CD4-positive, alpha-beta T cell treated with Interleukin-15 for 4 hours (primary cell): ENCODE measurements at places on chromosomes 13 and 19.

- DNase-seq = no peak
These were observed 53.0 kb downstream of the LRCH1 start for GRCh38 chr13:46605825-46606554.

GRCh38 chr19:16841391-16841926, 12.3 kb downstream of the SIN3B start:
- no peak for DNase-seq

DNA sequence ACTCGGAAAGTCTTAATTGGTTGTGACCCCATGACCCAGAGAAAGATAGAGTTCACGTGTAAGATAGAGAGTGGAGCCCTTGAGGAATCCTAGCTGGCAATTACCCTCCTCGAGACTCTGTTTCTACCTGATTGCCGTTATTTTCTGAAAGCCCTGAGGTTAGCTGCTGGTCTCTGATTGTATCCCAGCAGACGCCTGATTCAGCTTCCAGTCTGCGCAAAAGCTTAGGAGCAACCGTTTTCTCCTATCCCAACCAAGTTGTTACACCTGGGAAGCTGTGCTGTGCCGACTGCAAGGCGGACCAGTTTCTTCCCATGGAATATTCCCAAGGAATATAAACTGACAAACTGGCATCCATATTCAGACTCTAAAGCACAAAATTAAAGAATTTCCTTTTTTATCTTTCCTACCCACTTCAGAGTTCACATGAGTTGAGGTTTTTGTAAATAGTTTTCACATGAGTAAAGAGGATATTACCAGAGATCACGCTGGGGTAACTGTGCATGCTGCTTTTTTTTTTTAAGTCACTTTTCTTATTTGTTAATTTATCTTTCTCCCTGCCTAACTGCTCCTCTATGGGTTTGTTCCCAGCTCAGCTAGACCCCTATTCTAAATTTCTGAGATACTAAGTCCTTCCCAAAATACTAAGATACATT, 1.5 kb upstream of the TRPC4 start:
- no peak for DNase-seq

DNA sequence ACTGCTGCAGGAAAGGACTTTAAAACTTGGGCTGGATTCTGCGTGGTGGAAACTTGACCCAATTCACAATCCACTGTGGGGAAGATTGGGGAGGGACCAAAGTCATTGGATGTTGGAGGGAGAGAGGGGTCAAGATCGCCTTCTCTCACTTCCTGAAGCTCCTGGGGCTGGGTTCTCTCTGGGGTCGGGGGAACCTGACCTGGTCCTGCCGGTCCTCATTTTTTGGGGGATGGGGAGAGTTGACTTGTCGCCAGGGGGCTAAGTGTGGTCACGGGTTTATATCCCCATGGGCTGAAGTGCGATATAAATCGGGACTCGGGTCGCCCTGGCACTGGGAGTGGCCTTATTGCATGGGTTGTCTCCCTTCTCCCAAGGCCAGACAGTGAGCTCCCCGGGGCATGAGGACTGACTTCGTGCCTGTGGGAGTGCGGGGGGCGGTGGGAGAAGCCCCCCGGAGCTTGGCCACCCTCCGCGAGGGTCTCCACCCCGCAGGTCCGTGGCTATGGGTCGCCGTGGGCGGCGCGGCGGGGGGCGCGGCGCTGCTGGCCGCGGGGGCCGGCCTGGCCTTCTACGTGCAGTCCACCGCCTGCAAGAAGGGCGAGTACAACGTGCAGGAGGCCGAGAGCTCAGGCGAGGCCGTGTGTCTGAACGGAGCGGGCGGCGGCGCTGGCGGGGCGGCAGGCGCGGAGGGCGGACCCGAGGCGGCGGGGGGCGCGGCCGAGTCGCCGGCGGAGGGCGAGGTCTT, 6.3 kb downstream of the ICAM5 start:
- no peak for DNase-seq

- no peak for DNase-seq
These were observed 12.9 kb upstream of the RFXAP start for GRCh38 chr13:36806102-36806501.

DNA sequence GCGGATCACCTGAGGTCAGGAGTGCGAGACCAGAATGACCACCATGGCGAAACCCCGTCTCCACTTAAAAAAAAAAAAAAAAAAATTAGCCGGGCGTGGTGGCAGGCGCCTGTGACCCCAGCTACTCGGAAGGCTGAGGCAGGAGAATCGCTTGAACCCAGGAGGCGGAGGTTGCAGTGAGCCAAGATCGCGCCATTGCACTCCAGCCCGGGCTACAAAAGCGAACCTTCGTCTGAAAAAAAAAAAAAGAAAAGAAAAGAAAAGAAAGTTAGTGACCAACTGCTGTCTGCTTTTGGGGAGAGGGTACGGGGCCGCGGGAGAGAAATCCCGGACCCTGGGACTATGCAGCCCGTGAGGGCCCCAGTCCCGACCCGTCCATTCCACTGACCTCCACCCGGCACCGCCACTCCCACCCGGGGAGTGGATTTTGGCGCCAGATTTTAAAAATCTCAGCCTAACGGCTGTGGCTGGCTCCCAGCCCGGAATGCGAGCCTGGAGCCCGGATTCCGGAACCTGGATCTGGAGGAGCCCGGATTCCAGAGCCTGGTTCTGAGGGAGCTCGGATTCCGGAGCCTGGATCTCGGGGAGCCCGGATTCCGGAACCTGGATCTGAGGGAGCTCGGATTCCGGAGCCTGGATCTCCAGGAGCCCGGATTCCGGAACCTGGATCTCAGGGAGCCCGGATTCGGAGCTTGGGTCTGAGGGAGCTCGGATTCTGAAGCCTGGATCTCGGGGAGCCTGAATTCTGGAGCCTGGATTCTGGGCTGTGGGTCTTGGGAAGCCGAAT, 6.1 kb upstream of the LMNB2 start:
- DNase-seq = no peak

DNA sequence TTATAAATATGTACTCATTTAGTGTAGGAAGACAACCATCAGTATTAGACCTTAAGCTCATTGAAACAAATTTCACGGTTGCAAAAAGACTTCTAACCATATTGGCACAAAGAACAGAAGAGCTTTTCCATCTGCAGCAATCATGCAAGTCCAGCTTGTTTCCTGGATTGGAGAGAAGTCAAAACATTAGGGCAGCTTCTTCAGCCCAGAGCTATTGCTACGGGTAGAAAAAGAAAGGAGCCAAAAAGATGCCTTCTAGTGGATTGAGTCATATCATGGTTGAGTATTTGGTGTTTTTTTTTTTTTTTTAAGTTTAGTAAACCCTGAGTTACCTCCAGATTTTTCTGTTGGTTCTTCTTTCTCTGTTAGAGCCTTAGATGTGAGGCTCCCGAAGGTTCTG, 99.8 kb downstream of the WDFY2 start:
- DNase-seq = no peak

DNA sequence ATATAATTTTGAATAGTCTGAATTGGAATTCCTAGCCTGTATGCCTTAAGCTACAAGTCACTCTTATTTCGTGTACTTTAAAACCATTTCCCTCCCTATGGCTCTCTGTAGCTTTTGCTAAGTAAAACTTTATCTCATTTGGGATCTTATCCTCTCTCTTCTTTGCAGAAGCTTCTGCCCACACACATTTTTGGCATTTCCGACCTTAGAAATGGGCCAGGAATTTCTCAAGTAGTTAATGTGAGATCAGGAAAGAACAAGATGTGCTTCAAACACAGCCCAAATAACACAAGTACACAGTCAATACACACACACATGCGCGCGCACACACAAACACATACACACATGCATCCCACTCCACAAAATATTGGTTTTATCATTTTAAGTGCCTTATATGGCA, 931.0 kb upstream of the MIR17HG start:
- no peak for DNase-seq

DNA sequence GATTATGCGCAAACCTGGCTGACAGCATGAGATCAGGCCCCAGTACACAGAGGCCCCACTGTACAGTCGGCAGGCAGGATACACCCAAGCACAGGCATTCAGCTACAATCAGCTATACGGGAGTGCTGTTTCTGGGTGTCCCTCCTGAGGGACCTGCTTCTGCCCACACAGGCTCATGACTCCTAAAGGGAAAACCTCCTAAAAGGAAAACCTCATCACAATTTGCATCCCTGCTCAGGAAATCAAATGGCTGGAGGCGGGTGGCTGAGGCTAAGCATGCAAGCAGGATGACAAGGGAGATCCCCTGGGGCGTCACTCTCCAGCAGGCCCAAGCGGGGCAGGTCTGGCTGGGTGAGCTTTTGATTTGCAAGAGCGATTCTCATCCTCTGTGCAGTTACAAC, 99.8 kb downstream of the CRYL1 start:
- DNase-seq = no peak

- no peak for DNase-seq
These were observed 865 bp downstream of the ZNF382 start for GRCh38 chr19:36605877-36606478.
